Central memory CD4-positive, alpha-beta T cell (primary cell): ENCODE measurements at places on chromosomes 1 and 21.

- no peak for DNase-seq
Measured at GRCh38 chr1:103056423-103056822, 51.9 kb downstream of the COL11A1 start.

GRCh38 chr1:91036894-91037829, 15.3 kb upstream of the ZNF644 start:
- no peak for DNase-seq

GRCh38 chr1:205144751-205145150, 23.0 kb upstream of the RBBP5 start:
- DNase-seq, result no peak

DNA sequence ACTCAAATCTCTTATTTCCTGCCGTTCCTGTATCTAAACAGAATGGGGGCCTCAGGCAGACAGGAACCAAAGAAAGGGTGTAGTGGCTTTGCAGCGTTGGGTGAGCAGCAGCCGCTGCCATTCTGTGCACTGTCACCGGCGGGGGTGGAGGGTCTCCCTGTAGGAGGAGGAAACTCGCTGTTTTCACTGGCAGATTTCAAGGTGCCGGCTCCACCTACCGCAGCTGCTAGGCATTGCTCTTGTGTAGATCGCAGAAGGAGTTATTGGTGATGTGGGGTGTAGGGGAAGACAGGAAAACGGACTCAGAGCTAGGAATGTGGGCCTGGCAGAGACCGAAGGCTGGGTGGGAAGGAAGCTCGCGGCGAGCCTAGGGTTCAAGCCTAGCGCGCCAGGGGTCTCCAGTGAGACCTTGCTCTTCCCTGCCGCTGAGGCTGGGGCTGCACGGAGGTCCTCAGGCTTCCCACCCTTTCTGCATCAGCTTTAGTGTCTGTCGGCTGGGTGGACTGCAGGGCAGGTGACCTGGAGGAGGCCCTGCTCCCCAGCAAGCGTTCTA, 20.8 kb downstream of the ATP5PO start:
- DNase-seq, result peak; percentile 20

- no peak for DNase-seq
Measured at GRCh38 chr1:38045401-38046332, 926 bp downstream of the POU3F1 start.

- DNase-seq, result no peak
Measured at GRCh38 chr21:32096411-32096810, 182.4 kb downstream of the MIS18A start.

DNA sequence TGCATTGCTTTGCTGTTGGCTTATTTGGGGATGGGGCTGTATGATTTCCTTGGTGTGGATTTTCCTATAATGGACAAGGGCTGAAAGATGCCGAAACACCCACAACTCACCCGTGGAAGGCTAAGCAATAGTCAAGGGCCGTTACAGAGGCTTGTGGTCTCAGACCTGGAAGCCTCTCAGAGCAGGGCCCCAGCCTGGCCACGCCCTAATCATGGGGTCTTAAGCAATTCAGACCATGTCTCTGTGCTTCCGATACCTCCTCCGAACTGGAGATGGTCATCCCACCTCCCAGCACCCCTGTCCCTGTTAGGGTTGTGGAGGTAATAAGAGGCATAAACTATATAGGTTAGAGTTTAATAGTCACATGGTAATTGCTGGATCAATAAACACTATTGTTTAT, 3.4 kb downstream of the ABCG1 start:
- DNase-seq, result no peak

GRCh38 chr21:18443701-18444100, 40.1 kb upstream of the TMPRSS15 start:
- no peak for DNase-seq

- no peak for DNase-seq
Measured at GRCh38 chr1:160346958-160347357, 3.8 kb downstream of the NCSTN start.

- DNase-seq, result no peak
Measured at GRCh38 chr1:194709439-194709838, 1523.0 kb upstream of the B3GALT2 start.

- DNase-seq, result no peak
Measured at GRCh38 chr1:11806307-11806936, 431 bp downstream of the CLCN6 start.

- DNase-seq, result no peak
Measured at GRCh38 chr1:32830092-32830852, 12.8 kb downstream of the S100PBP start.

GRCh38 chr1:23913212-23913880, at the start of gene CNR2:
TSS of gene CNR2 (minus strand) at chr1:23913362. CDS start at chr1:23875617, 37,745 bp downstream.
- no peak for DNase-seq

GRCh38 chr1:59100708-59101374, 196.1 kb upstream of the FGGY start:
- no peak for DNase-seq

DNA sequence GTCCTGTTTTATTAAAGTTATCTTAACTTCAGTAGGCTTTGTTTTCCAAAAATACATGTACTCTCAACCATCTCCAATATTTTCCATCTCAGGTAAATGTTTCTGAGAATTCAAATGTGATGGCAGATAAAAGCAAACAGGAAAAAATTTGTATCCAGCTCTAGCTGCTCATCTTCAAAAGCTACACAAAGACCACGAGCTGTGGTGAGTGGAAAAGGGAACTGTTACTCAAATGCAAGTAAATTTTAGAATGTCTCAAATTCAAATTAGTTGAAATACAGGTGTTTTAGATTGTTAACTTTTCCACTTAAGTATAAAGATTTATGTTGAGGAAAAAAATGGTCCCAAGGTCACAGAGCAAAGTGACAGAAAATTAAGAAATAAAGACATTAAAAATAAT, 216.0 kb downstream of the SLC45A1 start:
- no peak for DNase-seq

GRCh38 chr1:93652323-93652949, 29.2 kb downstream of the BCAR3 start:
- DNase-seq, result no peak

- DNase-seq, result no peak
Measured at GRCh38 chr21:38570596-38570995, 72.3 kb upstream of the ERG start.

GRCh38 chr1:101027194-101027772, 1.7 kb upstream of the DPH5 start:
- no peak for DNase-seq
